ENCODE measurements at places on chromosomes 4 and X.

DNA sequence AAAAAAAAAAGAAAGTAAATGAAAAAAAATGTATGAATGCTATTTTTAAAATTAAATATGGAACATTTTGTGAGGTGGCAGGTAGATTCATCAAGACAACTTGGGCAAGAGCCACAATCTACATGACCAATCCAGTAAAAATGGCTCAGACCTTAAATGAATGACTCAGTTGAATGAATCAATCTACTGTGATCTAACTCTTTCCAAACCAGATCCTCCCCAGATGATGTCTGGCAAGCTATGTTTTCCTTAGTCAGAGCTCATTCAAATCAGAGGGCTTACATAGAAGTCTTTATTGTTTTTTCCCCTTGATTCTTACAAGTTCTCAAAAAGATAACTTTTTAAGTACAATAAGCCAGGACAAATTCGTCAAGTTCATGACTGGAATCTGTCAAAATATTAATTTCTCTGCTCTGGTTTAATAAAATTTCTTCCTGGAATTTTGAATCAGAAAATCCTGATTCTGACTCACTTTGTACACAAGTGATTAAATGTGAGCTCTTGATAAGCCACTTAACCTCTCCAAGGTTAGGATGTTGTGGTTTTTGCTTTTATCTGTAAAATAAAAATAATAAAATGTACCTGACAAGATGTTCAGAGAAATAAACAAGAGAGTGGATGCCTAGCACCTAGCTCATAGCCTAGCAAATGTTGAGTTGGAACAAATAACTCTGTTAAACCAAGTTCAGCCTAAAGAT lies 105.6 kb upstream of the SMIM31 start:
- no peak for DNase-seq

GRCh38 chrX:102155806-102156179 lies at the start of gene BEX5:
TSS of gene BEX5 (minus strand) at chrX:102155977. CDS start at chrX:102154265, 1,712 bp downstream.
- DNase-seq, result peak; percentile 27

DNA sequence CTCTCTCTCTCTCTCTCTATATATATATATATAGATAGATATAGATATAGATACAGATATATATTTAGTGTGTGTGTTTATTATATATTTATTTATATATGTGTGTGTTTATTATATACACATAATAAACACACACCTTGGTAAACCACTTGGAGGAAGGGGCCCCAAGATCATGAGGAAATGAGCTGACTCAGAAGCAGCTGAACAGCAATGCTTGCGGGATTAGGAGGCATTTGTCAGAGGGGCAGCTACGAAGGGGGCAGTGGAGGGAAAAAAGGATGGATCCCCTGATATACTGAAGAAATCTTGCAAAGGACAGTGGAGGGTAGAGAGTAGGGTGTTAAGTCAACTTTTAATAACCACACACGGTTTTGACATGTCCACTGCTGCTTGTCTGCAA lies 120.0 kb upstream of the SORBS2 start:
- no peak for DNase-seq

- DNase-seq, result no peak
Observed at GRCh38 chr4:26342328-26343037, 21.7 kb downstream of the RBPJ start.

DNA sequence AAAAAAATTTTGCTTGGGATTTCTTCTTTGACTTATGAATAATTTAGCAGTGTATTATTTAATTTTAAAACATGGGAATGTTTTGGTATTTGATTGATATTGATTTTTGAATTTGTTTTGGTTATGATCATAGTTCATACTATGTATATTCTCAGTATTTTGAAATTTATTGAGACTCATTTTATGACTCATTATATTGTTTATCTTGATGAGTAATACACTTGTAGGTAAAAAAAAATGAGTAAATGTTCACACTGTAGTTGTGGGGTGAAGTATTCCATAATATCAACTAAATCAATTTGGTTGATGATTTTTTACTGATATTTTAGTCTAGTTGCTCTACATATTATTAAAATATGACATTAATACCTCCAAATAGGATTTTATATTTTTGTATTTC lies 1142.2 kb downstream of the ADGRL3 start:
- DNase-seq, result no peak

DNA sequence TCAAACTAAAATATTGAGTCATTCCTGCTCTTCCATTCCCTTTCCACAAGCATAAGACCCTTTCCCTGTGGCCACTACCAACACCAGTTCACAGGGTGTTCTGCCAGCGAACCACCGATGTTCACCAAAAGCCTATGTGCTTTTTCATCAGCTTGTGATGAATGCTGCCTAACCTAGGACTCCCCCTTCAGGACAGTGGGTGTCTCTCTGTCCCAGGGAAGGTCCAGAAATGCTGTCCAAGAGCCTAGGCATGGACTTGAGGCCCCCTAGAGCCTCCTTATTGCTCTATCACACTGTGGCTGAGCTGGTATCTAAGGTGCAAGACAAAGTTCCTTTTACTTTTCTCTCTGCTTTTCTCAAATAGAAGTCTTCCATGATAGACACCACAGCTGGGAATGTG lies 1015.6 kb downstream of the PCDH19 start:
- DNase-seq, result no peak

- no peak for DNase-seq
Observed at GRCh38 chr4:139828966-139829664, 163.5 kb downstream of the MGST2 start.

DNA sequence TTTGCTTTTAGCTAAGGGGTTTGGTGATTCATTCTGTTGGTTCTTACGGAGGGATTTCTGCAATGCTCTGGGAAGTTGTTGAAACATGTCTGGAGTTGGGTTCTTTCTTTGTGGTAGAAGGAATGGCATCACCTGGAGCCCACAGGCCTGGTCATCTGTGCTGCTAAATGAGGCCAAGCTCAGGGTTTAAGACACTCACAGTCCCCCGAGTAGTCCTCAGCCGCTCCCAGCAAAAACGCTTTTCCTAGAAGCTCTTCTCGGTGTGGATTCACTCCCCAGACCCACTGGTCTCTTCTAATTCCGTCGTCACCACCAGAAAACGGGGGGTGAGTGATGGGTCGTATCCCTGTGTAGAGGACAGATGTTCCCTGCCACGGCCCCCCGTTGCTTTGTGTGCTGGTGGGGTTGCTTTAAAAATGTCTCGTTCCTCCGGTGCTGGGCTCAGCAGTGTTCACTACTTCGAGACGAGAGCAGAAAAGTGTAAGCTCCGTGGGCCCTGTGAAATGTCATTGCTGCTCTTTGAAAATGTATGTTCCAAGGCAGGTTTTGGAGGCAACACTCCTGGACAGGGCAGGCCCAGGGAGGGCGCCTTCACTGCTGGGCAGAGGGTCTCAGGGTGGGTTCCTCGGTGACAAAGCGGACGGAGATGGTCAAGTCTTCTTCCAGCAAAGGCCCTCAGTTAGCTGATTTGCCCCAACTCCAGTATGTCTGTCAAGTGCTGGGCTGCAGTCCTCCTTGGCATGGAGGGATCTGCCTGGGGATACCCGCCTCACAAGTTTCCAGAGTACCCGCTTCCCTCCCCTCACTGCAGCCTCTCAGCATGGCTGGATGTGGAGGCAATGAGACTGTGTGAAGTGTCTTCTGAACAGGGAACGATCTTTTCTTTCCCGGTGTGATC lies 37.3 kb downstream of the PSAPL1 start:
- no peak for DNase-seq

DNA sequence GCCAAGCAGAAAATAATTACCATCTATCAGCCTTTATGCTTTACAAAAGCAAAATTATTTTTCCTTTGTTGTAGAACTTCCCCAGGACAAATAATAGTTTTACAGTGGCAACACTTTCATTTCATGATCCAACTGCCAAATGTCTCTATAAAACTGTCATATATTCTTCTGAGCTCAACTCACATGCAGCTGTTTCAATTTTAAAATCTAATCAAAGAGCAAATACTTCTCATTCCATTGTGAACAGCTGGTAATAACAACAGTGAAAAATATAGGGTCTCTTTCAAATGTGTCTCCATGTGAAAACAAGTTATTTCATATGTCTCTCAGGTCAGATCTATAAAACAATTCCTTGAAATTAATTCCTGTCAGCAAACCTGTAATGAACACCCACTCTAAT lies 270.6 kb upstream of the SLC7A11 start:
- no peak for DNase-seq

DNA sequence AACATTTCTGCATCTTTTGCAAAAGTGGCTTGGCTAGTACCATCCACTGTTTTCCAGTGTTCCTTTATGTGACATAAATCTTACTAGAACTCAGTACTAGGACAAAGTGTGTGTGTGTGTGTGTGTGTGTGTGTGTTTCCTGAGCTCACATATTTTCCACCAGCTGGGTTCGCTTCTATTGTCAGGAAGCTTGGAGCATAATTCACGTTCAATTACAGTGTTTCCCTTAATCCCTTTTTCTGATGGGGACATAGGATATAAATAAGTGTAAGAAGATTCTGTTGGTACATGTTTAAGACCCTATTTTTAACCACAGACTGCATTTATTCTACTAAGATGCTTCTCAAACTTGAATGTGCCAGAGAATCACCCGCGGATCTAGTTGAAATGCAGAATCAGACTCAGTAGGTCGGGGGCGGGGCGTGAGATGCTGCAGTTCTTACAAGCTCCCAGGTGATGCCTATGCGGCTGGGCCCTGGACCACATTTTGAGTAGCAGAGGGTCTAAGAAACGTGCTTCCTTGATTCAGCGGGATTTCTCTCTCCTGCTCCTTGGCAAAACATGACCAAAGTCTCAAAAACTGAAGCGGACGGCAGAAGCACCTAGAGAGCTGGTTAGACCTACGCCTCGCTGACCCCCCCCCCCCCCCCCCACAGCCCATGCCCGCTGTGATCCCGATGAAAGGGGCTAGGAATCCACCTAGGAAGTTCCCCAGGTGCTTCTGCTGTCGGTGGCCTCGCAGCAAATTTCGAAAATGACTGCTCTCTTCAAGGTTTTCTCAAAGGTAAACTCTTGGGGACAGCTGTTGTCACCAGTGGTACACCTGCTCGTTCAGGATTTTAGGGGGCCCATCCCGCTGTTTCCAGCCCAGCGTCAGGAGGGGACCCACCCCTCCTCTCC lies 797 bp downstream of the CD99L2 start:
- peak; percentile 9 for DNase-seq

GRCh38 chrX:124478046-124478445 lies 131.7 kb downstream of the SH2D1A start:
- no peak for DNase-seq

DNA sequence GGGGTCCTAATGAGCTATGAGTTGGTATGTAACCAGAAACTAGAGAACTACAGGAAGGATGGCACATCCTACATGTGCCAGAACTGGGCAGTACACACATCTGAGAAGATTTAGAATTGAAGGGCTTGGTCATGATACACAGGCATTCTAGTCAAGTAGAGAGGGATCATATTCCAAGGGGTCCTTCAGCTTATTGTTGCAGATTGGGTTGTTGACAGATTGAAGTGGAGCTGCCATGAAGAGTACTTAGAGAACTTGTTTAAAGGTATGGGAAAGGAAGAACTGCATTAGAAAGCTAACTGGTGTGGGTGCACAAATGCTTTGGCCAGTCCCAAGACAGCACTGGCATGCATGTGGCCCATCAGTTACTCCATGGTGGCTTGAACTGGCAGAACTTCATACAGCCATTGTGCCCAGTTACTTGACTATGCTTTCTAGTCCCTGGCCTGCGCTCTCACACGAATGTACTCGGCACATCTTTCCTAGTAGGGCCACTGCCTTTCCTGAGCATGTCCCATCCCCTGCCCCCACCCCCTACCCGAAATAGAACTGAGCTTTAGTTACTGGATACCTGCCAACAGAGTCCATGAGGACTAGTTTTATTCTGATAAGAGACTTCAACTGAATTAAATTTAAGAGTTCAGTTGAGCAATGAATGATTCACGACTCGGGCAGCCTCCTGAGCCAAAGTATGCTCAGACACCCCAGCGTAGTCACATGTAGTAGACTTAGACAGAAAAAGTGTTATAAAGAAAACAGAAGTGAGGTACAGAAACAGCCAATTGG lies 64.0 kb downstream of the CCNG2 start:
- no peak for DNase-seq

DNA sequence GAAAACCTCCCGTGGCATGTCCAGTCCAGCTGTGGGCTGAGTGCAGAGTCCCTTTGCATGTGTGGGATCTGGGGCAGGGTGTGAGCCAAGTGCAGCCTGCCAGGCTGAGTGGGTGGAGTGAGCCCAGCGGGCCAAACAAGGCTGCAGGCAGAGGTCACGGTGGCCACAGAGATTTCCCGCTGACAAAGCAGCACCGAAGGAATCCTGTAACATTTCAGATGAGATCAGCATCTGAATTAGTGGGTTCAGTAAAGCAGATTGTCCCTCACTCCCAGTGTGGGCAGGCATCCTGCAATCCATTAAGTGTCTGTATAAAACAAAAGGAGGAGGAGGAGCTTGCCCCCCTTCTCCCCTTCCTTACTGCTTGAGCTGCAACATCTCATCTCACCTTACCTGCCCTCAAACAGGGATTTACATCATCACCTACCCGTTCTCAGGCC lies 324.4 kb downstream of the FAT4 start:
- no peak for DNase-seq
